ELF-1 (cell line): ENCODE measurements at places on chromosomes 7 and 10.

GRCh38 chr7:151767557-151767956 lies 109.4 kb downstream of the PRKAG2 start:
- DNase-seq, result no peak

DNA sequence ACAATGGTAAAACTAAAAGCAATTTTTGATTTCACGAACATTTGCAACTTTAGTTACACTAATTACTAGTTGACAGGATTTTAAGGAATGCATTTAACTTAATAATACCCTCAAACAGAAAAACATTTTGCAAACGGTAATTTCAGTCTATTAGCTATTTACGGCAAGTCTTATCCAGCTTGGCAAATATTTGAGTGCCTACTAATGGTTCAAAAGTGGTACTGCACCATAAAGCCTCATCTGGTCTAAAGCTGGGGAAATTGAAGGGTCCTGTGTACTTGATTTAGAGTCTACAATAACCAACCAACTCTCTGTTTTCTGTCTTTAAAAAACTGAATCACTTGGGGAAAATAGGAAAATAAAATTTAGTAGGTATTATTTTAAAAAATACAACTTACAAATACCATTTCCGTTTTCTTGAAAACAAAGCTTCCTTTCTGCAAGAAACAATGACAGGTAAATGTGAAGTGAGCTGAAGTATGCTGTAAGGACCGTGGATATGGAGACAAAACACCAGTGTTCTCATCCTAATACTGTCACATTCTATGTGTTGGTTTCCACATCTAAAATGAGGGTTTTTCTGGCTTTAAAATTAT lies 142.3 kb downstream of the VPS50 start:
- peak; percentile 11 for DNase-seq

DNA sequence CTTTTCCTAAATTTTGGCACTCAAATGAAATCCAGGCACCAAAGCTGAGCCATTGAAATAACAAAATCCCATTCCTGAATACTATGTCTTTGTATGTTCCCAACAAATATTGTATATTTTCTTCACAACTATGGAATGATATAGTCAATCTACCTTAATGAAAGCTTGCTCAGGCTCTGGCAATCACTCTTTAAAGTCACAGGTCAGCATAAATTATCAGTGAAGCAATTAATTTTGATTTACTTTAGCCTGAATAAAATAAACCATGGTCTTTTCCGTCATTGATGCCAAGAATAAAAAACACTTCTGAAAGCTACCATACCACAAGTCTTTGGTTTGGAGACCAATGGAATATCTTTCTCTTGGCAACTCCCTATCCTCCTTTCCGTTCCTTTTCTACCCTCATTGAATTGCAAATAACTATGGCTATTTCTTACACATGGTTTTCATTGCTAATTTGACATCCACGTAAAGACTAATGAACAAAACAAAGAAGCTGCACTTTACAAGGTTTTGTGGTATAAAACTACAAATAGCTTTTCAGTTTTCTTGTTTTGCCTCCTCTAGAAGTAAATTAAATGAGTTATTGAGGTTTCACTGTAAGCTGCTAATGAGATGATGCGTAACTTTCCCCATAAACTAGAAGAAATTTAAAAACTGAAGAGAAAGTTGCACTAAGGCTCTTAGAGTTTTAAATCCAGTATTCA lies 166.6 kb downstream of the TAX1BP1 start:
- no peak for DNase-seq

GRCh38 chr10:131211559-131211958 lies 100.0 kb downstream of the TCERG1L start:
- no peak for DNase-seq

- DNase-seq, result peak; percentile 79
Measured at GRCh38 chr7:103447073-103447960, 1.3 kb upstream of the SLC26A5 start.

- no peak for DNase-seq
Measured at GRCh38 chr10:11522821-11523245, 88.6 kb downstream of the USP6NL start.

- DNase-seq, result no peak
Measured at GRCh38 chr7:11707606-11708193, 124.3 kb downstream of the THSD7A start.

GRCh38 chr10:44045020-44045419 lies 339.9 kb downstream of the CXCL12 start:
- peak; percentile 36 for DNase-seq

GRCh38 chr7:130938661-130939060 lies 204.7 kb upstream of the KLF14 start:
- no peak for DNase-seq

- DNase-seq, result peak; percentile 50
Measured at GRCh38 chr10:93850031-93851015, 43.5 kb upstream of the SLC35G1 start.

- DNase-seq, result no peak
Measured at GRCh38 chr10:97876402-97876801, 26.8 kb downstream of the GOLGA7B start.

DNA sequence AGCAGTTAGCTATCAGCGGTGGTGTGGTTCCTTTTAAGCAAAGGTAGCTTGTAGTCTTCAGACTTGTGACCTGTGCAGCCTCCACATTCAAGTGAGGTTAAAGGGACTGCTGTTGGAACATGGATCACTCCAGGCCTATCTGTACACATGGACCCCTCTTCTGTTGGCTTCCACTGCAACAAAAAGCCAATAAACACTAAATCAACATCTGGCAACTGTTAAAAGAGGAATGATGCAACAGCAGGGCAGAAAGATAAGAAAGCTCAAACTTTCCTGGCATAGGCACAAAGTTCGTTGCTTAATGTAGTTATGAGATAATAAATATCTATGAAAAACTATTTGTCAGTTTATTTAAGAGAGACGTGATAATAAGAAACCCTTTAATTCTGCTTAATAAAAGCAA lies 4.0 kb upstream of the MINPP1 start:
- no peak for DNase-seq

GRCh38 chr10:72692744-72692993 lies 726 bp downstream of the MCU start:
- no peak for DNase-seq

- peak; percentile 16 for DNase-seq
Measured at GRCh38 chr10:106399112-106399511, 765.4 kb downstream of the SORCS1 start.

DNA sequence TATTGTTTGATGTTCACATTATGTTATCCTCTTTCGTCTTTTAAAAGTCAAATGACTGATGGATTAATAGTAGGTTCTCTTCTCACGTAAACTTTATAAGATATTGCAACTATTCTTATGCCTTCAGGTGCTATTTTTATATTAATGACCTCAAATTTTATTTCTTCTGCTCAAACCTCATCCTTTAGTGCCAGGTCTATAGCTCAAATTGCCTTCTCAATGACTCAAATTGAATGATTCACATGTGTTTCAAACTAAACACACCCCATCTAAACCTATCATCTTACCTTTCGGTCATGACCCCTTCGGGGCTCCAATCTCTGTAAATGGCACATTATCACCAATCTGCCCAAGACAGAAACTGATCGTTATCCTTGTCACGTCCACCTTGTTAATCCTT lies 22.0 kb upstream of the LIPF start:
- no peak for DNase-seq

DNA sequence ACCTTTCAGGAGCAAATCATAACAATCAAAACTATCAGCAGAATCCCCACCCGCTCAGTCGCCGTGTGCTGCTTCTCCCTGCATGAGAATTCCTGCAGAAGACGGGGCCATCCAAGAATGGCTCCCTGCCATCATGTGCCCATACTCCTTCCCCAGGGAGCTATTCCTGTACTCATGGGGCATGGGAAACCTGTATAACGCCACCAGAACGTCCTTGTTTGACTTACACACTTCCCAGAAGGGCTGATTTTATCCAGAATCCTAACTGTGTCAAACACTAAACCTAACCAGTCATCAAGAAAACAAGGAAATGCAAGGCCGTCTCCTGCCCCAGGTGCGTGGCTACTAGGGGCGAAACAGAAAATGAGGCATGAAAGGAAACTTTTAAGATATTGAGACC lies 16.0 kb downstream of the DIP2C start:
- no peak for DNase-seq

GRCh38 chr7:121073463-121074099 lies 85.1 kb downstream of the CPED1 start:
- DNase-seq, result no peak

- no peak for DNase-seq
Measured at GRCh38 chr7:36116347-36117202, 36.5 kb upstream of the EEPD1 start.

DNA sequence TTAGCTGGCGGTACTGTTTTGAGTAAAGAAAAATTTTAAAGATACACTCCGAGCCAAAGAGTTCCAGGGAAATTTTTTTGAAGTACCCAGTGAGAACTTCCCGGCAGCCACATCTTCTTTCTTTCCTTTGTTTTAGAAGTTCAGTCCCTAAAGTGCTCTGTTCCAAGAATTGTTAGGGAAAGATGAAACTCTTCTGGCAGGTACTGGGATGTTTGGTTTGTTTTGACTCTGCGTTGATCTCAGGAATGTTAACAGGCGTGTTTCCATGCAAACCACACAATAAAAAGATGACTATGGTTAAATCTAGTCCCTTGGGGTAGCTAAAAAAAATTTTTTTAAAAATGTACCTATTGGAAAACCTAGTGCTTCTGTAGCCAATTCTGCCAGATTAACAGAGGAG lies 224.7 kb upstream of the PHYHIPL start:
- DNase-seq, result no peak

- peak; percentile 23 for DNase-seq
Measured at GRCh38 chr7:144842377-144842851, 6.6 kb upstream of the TPK1 start.

GRCh38 chr10:21715531-21716195 lies 181.6 kb downstream of the MLLT10 start:
- DNase-seq, result no peak

DNA sequence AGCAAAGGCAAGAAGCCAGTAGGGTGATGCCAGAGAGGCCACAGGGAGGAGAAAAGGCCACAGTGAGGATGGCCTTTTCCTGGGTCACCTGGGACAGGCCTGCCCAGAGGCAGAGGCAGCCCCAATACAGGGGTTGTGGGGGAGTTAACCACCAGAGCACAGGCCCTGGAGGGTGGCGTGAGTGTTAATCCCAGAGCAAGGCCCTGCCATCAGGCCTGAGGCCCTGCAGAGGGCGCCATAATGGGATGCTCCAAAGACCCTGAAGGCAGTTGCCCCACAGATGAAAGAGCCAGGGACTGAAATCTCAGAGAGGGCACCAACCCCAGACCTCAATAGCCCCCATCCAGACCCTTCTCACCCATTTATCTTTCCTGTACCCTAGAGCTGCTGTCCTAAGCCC lies 23.9 kb downstream of the SLC13A4 start:
- DNase-seq, result peak; percentile 46

DNA sequence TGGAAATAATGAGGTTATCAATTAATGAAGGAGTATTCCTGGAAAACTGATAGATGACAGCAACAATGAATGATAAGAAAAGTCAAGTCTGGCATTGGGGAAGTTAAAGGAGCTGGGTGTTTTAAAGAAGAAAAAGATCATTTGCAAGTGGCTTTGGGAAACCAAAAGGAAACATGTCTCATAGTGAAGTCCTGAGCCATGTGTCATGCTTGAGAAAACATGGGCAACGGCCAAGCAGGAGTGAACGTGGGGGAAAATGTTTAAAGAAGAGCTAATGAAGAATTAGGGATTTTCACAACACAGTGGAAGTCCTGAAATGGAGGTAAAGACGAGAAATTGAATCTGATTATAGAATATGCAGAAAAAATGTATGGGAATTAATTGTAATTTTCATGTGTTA lies 1383.2 kb upstream of the CELF2 start:
- DNase-seq, result no peak

GRCh38 chr10:35641676-35642034 lies 441 bp downstream of the FZD8 start:
- peak; percentile 33 for DNase-seq

DNA sequence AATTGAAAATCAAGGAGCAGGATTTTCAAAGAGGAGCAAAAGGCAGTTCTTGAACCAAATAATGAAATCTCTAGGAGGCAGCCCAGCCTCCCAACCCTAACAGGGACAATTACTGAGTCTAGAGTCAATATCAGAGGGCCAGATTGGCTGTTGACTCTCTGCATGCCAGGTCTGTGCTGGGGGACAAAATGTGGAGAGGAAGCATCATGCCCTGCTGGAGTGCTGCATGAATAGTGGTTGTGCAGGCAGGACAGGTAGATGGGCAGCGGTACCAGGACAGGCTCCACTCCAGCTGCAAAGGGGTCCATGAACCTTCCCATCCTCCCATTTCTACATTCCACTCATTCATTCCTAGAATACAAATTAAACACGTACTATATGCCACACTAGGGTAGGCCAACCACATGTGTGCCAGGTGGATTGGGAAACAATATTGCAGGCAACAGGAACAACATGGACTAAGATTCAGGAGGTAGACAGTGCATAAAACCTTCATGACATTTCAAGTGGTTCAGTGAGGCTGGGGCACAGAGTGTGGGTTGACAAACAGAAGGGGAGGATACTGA lies 30.4 kb upstream of the MAT1A start:
- no peak for DNase-seq

DNA sequence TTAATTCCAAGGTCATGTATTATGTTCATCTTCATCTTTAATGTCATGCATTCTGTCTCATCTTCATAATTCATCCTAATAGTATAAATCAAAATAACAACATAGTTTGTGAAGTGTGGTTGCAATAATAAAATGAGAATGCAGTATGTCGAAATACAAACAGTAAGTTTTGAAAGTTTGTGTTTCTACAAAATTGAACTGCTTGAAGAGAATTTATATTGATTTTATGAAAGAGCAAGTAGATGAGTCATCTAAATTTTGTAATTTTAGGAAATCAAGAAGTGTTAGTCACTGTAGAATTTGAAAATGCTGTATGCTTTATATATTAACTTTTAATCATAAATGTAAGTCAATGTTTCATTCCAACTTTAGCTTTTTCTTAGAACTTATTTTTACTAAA lies 190.5 kb upstream of the PPP1R3A start:
- no peak for DNase-seq

DNA sequence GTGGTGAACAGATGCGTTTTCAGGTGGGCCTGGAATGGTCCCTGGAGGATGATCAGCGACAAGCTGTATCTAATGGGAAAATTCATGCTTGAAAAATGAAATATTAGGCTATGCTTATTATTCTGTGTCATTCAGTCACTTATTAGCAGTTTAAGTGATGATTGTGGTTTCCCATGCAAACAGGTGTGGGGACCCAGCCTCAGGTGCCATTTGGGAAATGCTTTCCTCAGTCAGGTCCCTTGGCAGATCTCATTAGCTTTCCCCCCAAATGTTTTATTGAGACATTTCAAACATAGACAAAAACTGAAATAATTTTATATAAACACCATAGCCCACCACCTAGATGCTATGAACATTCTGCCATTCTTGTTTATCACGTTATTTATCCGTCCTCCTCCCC lies 411 bp upstream of the SNX10 start:
- no peak for DNase-seq

GRCh38 chr7:88522771-88523293 lies 216.1 kb upstream of the STEAP4 start:
- no peak for DNase-seq

DNA sequence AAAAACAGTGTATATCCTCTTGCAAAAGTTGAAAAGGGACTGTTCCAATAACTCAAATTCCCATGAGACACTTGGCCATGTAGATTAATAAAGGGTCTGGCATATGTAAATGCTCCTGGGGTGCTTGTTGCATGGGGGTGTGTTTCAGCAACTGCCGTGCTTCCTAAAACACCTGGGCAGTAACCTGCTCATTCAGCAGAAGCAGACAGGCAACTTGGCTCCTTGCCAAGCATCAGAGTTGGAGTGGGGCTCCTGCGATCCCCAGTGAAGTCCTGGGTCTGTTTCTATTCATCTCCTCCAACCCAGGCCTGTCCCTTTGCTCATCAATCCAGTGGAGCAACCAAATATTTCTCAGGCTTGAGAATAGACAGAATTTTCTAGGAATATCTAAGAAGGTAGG lies 42.2 kb upstream of the ADAM12 start:
- no peak for DNase-seq
